Astrocyte (in vitro differentiated cells and primary cell): ENCODE measurements at places on chromosomes 16 and 17.

DNA sequence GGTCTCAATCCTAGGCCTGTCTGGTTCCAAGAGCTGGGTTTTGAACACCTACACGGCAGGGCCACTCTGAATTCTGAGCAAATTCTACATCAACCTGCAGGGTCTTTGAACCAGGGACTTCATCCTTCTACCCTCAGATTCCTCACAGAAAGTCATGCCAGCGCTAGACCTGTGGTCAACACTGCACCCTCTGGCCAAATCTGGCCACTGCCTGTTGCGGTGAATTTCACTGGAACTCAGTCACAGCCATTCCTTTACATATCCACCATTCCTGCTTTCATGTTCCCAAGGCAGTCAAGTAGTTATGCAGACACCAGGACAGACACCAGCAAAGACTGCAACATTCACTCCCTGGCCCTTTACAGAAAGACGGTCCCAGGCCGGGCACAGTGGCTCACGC, 144.6 kb downstream of the C16orf95 start:
- DNase-seq = no peak

GRCh38 chr17:63675607-63676546, 24.0 kb downstream of the LIMD2 start:
- peak; percentile 84 for DNase-seq

DNA sequence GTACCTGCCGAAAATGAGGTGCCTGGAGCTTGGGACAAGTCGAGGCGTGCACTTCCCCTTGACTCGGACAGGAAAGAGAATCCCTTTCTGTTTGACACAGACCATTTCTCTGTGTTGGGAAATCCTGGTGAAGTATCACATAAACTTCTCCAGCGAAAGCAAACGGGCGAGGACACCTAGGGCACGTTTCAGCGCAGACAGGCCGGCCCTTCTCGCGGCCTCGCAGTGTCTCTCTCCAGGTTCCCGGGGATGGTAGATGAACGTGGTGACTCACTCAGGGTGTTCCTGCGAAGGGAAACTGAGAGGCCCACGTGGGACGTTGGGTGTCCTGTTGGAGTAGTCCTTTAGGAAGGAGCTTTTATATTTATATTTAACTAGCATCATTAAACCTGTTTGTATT, 36.3 kb upstream of the ZNF750 start:
- DNase-seq = no peak

- DNase-seq = peak; percentile 29
Observed at GRCh38 chr17:41082626-41083025, 1.3 kb upstream of the KRTAP4-7 start.

DNA sequence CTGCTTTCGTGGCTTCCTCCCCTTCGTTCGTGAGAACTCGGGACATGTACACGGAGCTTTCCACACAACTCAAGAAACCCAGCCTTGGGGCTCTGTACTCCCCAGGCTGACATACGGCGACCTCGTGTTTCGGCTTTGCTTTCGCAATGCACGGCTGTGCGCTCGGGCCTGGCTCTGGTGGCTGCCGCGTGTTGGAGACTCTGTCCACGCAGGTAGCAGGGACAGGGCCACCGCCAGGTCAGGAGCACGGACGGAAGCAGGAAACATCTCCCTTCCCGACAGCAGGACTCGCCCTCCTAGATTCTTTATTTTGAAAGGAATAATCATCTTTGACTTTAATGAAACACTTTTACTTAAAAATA, 17.3 kb downstream of the UTS2R start:
- no peak for DNase-seq

DNA sequence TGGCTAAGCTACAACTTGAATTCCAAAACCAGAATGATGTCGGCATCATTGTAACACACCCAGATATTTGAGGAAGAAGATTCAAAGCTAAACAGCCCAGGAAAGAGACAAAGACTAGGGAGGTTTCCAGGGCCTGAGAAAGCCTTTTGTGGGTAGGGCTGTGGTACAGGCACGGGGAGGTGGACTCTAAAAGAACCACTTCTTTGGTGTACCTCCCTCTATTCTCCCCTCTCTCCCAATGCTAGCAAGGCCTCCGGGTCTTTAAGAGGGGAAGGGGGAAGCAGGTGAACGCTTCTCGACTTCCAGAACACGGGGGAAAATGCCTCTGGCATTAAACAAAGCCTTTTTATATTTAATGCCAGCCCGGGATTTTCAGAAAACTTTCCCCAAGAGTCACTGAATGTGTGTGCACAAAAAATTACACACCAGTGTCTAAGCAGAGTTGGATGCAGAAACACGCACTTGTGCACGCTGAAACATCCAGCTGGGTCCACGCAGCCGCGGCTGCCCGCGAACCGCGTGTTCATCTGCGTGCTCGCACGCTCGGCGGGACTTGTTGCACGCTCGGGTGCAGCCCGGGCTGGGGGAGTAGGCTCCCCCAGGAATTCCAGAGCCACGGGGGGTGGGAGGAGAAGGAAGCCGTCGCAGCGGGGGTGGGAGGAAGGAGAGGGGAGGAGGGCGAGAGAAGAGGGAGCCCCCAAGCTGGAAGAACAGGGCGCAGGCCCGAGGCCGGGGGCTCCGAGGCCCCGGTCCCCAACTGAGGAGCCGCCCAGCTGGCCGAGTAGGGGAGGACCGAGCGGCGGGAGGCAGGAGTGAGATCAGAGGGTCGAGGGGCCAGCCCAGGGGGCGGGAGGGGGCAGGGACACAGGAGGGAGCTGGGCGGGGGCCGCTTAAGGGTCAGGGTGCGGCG, 20.1 kb upstream of the ZNF423 start:
- DNase-seq = no peak

DNA sequence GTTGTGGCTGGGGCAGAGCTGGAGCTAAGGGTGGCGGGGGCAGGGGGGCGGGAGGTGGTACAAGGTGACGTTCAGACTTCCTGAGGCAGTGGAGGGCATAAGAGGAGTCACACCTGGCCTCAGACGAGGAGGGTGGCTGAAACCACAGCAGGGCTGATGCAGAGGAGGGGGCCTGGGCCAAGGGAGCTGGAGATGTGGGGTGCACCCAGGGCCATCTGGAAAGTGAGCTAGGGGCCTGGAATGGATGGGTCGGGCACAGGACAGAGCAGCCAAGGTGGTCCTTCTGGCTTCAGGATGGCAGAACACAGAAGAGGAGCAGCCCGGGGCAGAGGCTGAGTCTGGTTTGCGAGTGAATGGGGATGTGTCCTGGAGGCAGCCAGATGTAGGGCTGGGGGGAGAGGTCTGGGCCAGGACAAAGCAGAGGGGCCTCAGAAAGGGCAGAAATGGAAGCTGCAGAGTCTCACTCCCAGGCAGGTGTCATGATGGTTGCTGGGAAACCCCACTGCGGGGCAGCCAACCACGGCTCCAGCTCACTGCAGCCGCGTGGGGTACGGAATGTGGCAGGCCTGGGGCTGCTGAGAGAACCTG, 57.6 kb downstream of the PRMT7 start:
- DNase-seq = no peak

- no peak for DNase-seq
Observed at GRCh38 chr17:56594320-56595107, 1.0 kb downstream of the NOG start.

GRCh38 chr17:41892021-41892376, 26.8 kb downstream of the ACLY start:
- no peak for DNase-seq

DNA sequence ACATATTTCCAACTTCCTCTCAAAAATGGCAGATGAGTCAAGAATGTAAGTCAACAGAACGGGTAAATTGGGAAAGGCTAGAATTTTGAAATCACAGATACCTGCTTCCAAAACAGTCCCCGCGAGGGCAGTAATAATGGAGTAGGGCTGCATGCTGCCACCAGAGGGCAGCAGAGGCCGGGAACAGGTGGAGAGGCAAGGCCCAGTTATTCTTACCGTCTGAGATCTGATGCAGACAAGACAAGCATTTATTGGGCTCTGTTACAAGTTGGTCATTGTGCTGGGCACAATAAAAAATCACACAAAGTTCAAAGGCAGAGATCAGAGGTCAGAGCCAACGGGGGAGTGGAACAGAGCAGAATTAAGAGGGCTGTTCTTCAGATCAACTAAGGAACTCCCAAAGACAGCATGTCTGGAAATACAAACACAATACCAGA, 8.8 kb upstream of the MLKL start:
- peak; percentile 21 for DNase-seq

DNA sequence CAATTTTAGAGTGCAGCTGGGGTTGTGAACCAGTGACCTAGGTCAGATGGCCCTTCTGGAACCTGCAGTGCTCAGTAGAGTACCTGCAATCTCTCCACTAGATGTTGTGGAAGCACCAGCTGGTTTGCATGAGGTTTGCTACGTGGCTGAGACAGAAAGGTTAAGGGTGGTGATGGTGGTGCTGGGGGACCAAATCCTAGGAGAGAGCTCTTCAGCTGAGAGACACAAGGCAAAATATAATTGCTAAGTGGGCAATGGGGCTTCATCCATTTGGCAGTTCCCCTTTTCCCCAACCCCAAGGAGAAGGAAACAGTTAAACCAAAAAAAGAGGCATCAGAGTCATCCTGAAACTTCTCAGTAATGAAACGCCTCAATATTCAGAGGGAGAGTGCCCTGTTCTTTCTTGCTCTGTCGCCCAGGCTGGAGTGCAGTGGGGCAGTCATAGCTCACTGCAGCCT, 13.9 kb downstream of the ITPRIPL2 start:
- DNase-seq = no peak

GRCh38 chr16:25478476-25478875, 213.3 kb upstream of the HS3ST4 start:
- peak; percentile 1 for DNase-seq

DNA sequence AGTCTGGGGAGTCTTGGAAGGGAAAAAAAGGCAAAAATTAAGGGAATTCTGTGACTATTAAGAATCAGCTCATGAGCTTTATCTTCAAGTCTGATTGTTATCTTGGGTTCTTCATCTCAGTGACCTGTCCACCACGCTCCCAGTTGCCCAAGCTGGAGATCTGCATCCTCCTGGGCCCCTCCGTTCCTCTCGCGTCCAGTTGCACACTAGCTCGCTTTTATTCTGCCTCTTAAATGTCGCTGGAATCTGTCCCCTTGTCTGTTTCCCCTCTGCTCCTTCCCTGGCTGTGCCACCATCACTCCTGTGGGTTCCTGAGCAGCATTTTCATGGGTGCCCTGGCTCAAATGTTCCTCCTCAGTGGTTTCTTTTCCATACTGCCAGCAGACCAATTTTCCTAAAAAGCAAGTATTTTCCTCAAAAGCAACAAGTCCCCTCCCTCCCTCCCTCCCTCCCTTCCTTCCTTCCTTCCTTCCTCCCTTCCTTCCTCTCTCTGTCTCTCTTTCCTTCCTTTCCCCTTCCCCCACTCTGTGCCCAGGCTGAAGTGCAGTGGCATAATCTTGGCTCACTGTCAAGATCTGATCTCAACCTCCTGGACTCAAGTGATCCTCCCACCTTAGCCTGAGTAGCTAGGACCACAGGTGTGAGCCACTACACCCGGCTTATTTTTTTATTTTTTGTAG, 1.4 kb downstream of the ENDOV start:
- no peak for DNase-seq

DNA sequence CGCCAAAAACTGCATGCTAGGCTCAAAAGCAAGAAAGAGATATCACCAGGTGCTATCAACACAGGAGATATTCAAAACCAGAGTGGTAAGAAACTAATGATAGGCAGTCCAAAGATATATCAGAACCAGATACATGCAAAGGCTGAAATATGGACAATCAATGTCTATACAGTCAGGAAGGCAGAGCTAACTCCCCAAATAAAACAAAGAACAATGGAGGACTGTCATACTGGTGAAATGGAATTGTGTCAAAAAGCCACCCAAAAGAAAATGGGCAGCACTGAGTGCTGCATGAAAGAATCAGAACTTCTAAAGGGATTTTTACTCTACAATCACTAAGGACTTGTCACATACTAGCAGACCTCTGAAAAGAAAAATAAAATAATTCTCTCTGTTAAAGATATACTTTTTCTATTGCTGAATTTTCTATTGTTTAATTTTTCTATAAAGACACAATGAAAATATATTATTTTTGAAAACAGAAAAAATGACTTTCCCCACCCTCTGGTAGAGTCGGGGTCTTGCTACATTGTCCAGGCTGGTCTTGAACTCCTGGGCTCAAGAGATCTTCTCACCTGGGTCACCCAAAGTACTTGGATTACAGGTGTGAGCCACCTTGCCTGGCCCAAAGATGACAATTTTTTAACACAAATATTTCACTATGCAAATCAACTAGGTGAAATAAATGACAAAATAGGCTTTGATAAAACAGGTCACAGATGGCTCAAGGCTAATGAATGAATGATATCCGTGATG, 98.2 kb downstream of the USP32 start:
- DNase-seq = no peak

DNA sequence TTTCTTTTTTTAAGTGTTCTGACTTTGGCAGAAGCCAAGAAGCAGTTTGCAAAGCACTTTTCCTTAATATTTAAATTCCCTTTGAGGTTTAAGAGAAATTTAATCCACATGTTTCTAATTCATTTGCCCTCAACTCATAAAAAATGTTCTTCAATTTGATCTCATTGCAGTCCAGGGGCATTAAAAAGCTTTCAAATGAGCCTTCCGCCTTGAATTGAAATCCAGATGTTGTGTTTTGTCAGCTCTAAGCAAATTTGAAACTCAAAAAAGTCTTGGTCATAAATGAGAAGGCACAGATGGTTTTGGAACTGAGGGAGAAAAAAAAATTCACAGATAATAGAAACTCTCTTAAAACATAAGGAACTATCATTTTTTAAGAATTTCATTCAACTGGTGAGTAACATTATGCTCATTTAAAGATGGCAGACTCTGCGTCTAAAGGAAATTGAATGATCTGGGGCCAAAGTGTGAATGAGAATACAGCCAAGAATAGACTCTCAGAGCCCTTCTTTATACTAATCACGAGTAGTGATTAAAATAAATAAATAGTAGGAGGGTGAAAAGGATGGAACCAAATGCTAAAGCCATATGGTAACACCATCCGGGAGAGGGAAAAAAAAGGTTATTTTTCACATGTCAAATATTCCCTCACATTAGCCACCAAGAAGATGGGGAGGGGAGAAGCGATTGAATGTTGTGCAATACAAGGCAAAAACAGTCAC, 1304.7 kb downstream of the CDH8 start:
- DNase-seq = no peak

DNA sequence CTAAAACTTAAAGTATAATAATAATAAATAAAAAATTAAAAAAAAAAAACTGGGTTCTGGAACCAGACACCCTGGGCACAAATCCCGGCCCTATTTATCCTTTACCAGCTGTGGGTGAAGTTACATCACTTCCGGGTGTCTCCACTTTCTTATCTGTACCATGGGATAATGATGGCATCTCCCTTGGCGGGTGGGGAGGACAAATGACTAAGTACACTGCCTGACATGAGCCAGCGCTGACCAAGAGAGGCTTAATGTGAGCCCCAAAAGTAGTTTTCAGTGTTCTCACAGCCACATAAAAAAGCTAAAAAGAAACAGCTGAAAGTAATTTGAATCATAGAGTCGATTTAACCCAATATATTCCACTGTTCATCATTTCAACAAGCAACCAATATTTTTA, 424.9 kb downstream of the SOX9 start:
- DNase-seq = no peak
